Right renal cortex interstitium (tissue), 3 donors: ENCODE measurements at places on chromosomes 13 and 19. TPM values are rescaled to one million over a fixed set of nuclear protein-coding genes. Genes with fewer than 3 reads are reported as not detected.

LRRC25 gene
- 0.85 TPM for polyA plus RNA-seq

IGFLR1 gene
- polyA plus RNA-seq: 2.7 TPM

ETV2 gene
- 0.74 TPM for polyA plus RNA-seq

KBTBD7 gene
- polyA plus RNA-seq: 19.4 TPM
